ENCODE measurements at places on chromosomes 3 and 15. TPM values are rescaled to one million over a fixed set of nuclear protein-coding genes. Genes with fewer than 3 reads are reported as not detected.

- DNase-seq, result no peak
Measured at GRCh38 chr3:24843955-24844354, 349.3 kb upstream of the THRB start.

DNA sequence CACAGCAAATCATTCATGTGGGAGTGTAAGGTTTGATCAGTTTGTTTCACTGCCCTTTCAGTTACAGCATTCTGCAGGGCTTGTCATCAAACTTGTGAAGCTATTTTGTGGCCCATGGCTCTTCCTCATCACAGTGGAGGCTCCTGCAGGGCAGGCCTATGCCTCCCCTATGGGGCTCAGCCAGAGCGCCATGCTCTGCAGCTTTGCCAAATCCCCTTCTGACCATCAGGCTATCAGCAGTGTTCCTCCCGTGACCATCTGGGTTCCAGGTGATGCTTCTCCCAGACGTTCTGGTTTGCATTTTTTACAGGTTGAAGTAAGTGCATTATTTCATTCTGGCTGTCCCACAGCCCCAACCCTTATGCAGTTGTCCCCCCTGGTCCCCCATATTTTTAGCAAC lies 28.1 kb upstream of the REC114 start:
- DNase-seq, result no peak

DNA sequence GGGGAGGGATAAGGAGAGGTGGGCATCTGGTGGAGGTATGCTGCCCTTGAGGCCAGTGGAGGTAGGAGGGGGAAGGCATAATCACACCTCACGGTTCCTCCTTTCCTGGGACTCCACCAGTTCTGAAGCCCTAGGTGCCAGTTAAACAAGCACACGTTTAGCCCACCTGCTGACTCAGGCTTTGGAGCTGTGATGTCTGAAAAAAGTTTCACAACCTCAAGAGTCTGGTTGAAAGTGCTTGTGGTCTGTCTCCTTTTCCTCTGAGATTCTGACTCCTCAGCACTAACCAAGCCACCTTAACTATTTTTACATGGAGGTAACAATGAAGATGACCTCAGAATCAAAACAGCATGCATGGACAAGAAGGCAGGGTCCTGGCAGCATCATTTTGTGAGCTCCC lies 23.0 kb downstream of the HPS3 start:
- DNase-seq, result peak; percentile 69

GRCh38 chr3:57755368-57755675 lies 787 bp upstream of the SLMAP start:
- peak; percentile 38 for DNase-seq

The TTC23 gene
- polyA plus RNA-seq, result 5.2 TPM

The GOLGA6L7 gene
- polyA plus RNA-seq, result not detected

Measured in IMR-90 (cell line).